ENCODE measurements at places on chromosomes 4 and X.

DNA sequence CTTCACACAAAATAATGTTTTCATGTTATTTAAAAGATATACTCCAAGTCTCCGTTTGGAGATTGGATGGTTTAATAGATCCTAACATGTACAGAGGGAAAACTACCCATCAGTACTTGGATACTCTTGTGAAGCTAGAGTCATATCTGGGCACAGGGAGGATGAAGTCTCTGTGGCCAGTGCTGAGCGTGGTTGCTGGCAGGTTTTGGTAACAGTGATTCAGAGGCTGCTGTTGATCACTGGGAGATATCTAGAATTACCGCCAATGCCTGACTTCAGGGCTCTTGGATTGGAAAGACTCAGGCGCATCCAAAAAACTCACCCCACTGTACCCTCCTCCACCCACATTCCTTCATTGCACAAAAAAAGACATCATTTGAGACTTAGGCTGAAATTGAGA is 107.2 kb upstream of the PGRMC2 start:
- no peak for DNase-seq

DNA sequence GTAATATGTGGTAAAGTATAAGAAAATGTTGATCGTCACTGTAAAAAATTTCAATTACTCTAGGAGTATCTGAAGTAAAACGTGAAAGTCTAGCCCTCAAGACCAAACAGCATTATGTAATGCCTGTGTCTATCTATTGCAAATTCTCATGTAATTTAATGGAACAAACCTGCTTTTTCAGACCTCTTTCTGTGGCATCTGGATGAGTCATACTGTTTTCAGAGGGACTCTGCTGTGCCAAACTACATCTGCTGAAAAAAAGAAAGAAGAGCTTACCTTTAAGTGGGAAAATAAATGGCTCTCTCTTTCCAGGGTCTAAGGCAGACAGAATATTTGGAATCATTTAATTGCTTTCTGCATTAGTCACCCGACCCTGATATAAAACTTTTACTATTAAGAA is 89.8 kb upstream of the ARMCX2 start:
- no peak for DNase-seq

- no peak for DNase-seq
Measured at GRCh38 chr4:26330186-26330787, 9.5 kb downstream of the RBPJ start.

GRCh38 chr4:187602339-187603092 is 393.1 kb upstream of the ZFP42 start:
- DNase-seq = no peak

DNA sequence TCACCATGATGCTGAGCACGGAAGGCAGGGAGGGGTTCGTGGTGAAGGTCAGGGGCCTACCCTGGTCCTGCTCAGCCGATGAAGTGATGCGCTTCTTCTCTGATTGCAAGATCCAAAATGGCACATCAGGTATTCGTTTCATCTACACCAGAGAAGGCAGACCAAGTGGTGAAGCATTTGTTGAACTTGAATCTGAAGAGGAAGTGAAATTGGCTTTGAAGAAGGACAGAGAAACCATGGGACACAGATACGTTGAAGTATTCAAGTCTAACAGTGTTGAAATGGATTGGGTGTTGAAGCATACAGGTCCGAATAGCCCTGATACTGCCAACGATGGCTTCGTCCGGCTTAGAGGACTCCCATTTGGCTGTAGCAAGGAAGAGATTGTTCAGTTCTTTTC is 4.0 kb downstream of the HNRNPH2 start:
- no peak for DNase-seq

DNA sequence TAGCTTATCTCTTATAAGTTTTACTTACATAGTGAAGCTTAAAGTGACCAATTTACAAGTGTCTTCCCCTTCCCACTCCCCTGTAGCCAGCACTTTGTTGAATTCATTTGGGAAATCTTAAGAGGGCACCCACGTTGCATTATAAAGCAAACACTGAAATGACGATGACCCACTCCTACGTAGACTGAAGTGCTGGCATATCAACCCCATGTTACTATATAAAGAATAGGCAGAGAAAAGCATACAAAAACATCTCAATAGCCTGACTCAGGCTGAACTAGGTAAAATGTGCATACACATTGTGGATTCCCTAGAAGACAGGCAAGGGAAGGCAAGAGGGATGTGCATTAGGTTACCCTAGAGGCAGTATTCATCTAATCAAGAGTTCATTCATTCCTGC is 313.4 kb downstream of the TENM3 start:
- no peak for DNase-seq

- DNase-seq = no peak
Measured at GRCh38 chrX:68947882-68948605, 119.2 kb downstream of the EFNB1 start.

DNA sequence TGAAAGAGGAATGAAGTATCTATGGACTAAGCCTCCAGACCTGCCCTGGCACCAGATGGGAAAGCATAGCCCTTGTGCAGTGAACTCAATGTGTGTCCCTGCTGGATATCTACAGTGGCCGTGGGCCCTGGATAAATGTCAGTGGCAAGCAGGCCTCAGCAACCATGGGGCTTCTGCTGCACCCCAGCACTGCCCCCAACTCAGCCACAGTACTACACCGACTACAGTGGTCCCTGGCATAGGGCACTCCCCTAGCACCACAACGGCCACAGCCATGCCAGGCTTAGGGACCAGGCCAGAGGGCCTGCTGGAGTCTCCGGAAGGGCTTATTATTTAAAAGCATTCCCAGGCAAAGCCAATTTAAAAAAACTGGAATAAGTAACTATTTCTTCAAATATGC is 459.1 kb downstream of the SH2D1A start:
- no peak for DNase-seq

- DNase-seq = no peak
Measured at GRCh38 chr4:76987685-76988084, 38.1 kb downstream of the SEPTIN11 start.

DNA sequence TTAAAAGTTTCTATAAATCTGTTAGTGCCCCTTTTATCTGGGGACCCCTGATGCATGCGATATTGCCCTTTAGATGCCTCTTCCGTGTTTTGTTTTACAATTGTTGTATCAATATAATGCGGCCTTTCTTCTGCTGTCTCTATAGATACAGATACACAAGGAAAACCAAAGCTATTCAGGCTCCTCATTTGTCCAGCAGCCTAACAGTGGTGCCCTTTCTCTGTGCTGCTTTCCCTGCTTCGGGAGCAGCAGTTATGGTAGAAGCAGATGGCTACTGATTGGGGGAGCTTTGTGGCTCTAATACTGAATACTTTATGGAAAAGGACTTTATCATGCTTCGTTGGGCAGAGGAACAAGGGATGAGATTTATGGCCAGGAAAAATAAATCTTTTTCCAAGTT is 10.6 kb upstream of the PRDM8 start:
- no peak for DNase-seq

DNA sequence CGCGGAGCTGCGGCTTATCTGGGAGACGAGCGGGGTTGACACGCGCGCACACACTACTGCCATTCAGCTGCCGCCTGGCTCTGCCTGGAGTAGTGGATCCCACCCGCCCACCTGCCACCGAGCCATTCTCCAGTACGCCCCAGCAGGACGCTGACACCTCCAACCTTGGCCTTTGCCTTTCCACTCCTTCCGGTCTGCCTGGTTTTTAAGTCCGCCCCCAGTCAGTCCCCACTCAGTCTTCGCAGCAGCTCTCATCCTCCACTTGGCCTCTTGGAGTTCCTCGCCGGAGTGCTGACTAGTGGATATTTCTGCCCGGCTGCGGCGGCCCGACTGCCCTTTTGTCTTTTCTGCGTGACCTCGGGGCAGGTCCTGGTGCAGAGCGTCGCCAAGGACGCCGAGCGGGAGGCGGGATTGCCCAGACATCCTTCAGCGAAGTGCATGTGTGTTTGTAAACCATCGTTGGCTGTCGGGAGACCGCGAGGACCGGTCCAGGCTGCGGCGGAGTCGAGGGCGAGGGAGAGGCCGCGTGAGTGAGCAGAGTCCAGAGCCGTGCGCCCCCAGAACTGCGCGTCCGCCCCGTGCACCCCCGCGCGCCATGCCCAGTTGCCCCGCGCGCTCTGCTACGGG is 1.1 kb downstream of the SLIT2 start:
- DNase-seq = peak; percentile 47

DNA sequence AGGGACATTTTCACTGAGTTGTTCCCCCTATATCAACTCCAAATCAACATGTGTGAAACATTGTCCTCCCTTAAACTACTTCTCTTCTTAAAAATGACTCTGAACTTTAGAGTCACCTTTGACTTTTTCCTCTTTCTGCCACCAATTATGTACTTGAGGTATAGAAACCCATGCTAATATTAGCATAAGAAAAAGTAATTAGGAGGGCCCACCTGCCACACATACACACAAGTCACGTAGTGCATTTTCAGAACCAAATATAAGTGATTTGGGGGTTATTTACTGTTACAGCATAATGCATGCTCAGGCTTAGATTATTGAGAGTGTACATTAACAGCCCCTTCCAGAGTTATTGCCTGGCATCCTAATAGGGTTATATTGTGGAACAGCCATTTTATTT is 432.7 kb downstream of the ZIC3 start:
- DNase-seq = no peak

GRCh38 chr4:73599182-73599581 is 21.1 kb downstream of the RASSF6 start:
- no peak for DNase-seq

- no peak for DNase-seq
Measured at GRCh38 chrX:78333521-78333920, 6.1 kb upstream of the CYSLTR1 start.

GRCh38 chr4:168574581-168575295 is 77.9 kb downstream of the PALLD start:
- DNase-seq = no peak

GRCh38 chr4:181004056-181004455 is 1239.1 kb upstream of the TENM3 start:
- no peak for DNase-seq

GRCh38 chr4:52824603-52825459 is 37.3 kb upstream of the RASL11B start:
- DNase-seq = no peak

Data from activated CD8-positive, alpha-beta memory T cell treated with anti-CD3 and anti-CD28 coated beads, Interleukin-2, amount 50 U/mL, for 48 hours (primary cell).